ENCODE measurements at places on chromosomes 5 and 9. TPM values are rescaled to one million over a fixed set of nuclear protein-coding genes. Genes with fewer than 3 reads are reported as not detected.

The MOB3B gene
- polyA plus RNA-seq = 27.3 TPM

The COL27A1 gene
- 45.2 TPM for polyA plus RNA-seq

The PCDHB14 gene
- 11.3 TPM for polyA plus RNA-seq

The NADK2 gene
- polyA plus RNA-seq = 59.8 TPM

The STPG3 gene
- polyA plus RNA-seq = 1.5 TPM

The POC5 gene
- polyA plus RNA-seq = 21.7 TPM

The IFNB1 gene
- polyA plus RNA-seq = not detected

The FAM78A gene
- polyA plus RNA-seq = 2.4 TPM

The LMX1B gene
- polyA plus RNA-seq = 18.3 TPM

The SCGB3A2 gene
- 0.73 TPM for polyA plus RNA-seq

The SLC23A1 gene
- polyA plus RNA-seq = 15.7 TPM

The GABRP gene
- 1.4 TPM for polyA plus RNA-seq

The IFNA8 gene
- not detected for polyA plus RNA-seq

The C9orf50 gene
- polyA plus RNA-seq = 0.30 TPM

The PCDHGB7 gene
- polyA plus RNA-seq = 17.3 TPM

The HAPLN1 gene
- 9.7 TPM for polyA plus RNA-seq

The GLDC gene
- 22.4 TPM for polyA plus RNA-seq

The WDR31 gene
- polyA plus RNA-seq = 7.7 TPM

The INSYN2B gene
- polyA plus RNA-seq = 1.7 TPM

The ACSL6 gene
- 1.4 TPM for polyA plus RNA-seq

The EIF4E1B gene
- polyA plus RNA-seq = not detected
